ENCODE measurements at places on chromosomes 4 and X.
A peak's percentile ranks its signal among the peaks of the same experiment; 100 is the strongest.

DNA sequence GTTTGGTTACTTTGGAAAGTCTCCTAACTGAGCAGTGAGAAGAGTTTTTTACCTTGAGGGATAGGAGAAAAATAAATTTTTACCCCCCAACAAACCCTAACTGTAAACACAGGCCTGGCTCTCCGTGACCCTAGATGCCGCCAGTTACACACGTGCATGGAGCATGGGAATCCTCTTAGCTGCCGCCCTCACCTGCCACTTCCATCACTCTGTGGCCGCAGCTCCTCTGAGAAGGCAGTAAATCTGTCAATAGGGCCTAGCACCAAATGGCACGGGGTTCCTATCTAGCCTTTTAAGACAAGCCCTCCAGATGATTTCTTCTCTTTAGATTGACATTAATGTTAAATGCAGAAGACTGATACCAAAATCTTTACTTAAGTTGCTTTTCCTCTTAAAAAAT lies 330.3 kb upstream of the FAM241A start:
- DNase-seq: no peak

- peak; percentile 38 for DNase-seq
Measured at GRCh38 chrX:6227453-6227835, 1.2 kb downstream of the NLGN4X start.

GRCh38 chr4:13530823-13531624 lies 13.3 kb downstream of the NKX3-2 start:
- no peak for DNase-seq

- peak; percentile 73 for DNase-seq
Measured at GRCh38 chrX:47384502-47384901, 14.1 kb downstream of the ZNF157 start.

DNA sequence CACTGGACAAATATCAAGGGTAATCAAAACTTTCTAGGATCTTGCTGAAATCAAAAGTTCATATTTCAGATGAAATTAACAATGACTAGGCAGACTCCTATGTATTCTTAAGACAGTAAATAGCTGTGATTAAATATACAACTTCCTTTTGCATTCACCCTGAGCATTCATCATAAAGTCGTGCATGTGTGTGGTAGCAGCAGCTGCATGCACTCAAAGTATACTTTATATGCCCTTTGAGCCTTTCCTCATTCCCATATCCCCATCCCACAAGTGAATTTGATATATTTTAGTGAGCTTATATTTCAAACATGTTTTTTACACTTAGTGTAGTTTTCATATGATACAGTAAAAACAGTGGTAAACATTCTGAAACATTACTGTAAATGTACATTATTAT lies 959.0 kb downstream of the C4orf33 start:
- no peak for DNase-seq

Data from astrocyte of the hippocampus (primary cell).